ENCODE measurements at places on chromosomes 7 and 10.

DNA sequence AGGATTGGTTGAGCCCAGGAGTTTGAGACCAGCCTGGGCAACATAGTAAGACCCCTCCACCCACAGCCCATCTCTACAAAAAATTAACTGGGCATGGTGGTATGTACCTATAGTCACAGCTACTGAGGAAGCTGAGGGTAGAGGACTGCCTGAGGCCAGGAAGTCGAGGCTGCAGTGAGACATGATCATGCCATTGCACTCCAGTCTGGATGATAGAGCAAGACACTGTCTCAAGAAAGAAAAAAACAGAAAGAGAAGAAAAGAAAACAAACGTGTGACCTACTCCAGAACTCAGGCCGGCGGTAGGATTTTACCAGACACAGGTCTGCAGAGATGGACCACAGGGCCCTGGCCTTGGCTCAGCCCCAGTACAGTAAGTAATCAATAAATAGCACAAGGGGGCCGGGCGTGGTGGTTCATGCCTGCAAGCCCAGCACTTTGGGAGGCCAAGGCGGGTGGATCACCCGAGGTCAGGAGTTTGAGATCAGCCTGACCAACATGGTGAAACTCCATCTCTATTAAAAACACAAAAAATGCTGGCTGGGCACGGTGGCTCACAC, 35.4 kb upstream of the TNRC18 start:
- DNase-seq = no peak

DNA sequence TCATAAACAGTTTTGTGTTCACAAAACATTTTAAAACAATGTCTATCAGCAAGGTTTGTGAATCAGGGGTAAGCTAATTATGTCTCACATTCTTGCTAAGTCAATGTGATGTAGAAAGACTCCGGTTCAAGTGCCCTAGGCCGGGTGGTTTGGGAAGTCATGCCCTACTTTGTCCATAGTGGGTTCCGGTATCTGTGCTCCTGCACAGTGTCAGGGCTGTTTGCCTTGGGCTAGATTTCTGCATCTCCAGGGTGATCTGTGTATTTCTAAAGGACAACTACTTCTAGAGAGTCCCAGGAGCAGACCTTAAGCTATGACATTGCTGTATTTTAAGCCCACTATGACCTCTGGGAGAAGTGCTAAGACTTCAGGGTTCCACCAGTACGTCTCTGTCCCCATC, 504.1 kb downstream of the PLXNA4 start:
- DNase-seq = no peak

GRCh38 chr7:74010407-74010806, 17.6 kb upstream of the ELN start:
- no peak for DNase-seq

DNA sequence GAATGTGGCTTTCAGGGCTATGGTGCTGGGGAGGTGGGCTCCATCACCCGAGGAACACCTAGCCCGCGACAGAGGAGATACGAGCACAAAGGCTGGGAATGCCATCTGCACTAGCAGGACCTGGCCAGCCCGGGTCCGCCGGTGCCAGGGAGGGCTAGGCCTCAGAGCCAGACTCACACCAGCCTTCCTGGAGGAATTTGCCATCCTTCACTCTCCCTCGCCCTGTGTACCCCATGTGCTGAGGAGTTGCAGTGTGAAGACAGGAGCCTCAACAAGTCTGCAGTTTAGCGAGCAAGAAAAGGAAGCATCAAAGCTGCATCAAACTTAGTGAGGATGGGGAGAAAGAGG, 123.6 kb upstream of the JCAD start:
- no peak for DNase-seq

- DNase-seq = no peak
These were observed 52.8 kb downstream of the PWWP2B start for GRCh38 chr10:132449811-132450181.
